Activated CD8-positive, alpha-beta memory T cell treated with anti-CD3 and anti-CD28 coated beads for 1 hour (primary cell): ENCODE measurements at places on chromosomes 6 and 20.
A peak's percentile ranks its signal among the peaks of the same experiment; 100 is the strongest.

DNA sequence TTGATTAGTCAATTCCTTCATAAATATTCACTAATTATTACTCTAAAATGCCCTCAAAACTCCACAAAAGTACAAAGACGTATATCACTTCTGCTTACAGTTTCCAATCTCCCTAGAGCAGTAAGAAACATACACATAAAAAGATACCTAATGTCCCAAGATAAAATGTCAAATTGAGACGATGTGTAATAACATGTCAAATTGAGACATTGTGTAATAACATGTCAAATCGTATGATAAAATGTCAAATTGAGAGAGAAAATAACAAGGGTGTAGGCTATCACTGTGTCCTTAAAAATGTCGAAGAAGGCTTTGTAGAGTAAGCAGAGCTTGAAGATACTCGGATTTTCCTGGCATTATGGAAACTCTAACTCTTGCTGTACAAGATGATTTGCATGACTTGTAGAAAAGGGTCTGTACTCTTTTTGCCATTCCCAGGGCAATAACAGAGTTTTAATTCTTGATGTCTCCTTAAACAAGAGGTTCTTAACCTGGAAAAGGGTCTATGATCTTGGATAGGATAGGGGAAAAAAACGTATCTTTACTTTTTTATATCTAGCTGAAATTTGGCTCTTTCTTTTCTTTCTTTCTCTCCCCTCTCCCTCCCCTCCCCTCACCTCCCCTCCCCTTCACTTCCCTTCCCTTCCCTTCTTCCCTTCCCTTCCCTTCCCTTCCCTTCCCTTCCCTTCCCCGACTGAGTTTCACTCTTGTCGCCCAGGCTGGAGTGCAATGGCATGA lies 67.7 kb upstream of the ADGRG6 start:
- no peak for DNase-seq

DNA sequence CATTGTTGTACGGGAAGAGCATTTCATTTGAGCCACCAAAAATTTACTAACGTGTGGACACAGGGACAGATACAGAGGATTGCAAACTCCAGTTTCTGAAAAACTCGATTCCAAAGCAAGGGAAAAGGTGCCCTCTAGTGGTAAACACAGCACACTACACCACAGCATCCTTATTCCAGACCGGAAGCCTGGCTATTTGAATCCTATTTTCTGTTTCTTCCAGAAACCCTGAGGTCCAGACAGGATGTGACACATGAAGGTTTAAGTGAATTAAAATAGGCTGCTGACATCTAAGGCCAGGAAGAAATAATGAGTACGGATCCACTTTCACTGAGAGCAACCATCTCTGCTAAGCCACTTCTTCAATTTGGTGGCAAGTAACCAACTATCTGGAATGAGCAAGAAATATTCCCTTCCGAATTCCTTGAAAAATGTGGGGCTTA lies 31.8 kb upstream of the GMPR start:
- no peak for DNase-seq

DNA sequence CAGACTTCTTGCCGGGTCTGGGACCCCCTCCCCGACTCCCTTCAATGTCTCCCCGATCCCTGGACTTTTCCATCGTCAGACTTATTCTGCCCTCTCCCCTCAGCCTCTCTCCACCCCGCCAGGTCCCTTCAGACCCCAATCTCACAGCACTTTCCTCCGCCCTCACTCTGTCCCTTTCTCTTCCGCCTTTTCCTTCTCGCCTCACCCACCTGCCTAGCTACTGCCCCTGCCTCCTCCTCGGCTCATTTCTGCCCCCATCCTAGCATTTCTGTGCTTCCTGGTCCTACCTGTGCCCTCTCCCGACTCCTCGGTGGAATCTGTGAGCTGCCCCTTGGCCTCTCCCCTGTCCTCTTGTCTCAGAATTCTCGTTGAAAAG lies 616 bp downstream of the CHMP4B start:
- no peak for DNase-seq

DNA sequence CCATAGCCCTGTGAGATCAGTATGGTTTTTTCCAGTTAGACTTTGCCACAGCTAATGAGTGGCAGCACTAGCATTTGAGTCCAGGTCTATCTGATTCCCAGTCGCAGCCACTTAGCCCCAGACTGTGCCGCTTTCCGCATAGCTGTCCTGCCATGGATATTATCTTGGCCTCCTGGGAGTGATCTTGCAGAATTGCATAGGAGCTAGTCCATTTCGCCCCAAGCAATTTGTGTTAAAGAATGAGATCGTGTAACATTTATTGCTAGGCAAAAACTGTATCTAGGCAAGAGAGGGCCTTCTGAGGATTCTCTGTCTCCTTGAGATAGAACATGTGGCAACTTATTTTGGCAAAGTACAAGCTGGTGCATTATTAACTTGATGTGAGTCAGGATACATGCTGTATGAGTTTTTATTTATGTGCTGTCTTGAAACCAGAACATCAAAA lies 74.2 kb downstream of the EZR start:
- DNase-seq = no peak

GRCh38 chr20:63442100-63442493 lies 30.4 kb downstream of the KCNQ2 start:
- peak; percentile 37 for DNase-seq

DNA sequence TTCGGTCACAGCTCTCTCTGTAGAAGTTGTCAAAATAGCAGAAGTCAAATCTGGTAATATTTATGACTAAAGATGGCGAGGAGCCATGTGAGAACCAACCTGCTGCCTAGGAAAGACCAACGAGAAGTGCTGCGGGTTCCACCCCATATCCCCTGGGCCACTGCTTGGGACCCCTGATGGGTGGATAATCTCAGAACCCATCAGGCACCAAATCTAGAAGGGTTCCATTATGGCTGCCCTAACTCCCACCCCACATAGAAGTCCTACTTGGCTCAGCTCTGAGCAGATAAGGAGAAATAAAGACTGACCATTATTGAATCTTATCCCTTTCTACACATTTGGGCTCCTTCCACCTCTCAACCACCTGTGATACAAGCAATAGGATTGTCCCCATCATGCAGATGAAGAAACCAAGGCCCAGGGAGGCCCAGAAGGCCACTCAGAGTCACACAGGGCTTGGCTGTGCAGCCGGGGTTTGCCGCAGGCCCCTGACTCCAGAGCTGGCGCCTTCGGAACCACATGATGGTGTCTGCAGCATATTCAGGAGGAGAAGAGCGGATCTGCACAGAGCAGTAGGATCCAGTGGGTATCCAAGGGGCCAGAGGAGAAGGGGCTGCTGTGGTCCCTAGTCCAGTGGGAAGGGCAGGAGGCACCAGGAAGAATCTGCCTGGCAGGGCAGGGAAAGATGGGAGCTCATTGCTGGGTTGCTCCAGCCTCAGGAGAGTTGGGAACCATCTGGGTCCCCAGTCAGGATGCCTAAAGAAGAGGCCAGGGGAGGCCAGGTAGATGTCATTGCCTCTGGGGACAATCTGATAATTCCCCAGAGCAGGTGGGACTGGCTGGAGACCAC lies 9.6 kb upstream of the PCMTD2 start:
- no peak for DNase-seq

- DNase-seq = no peak
Observed at GRCh38 chr6:7087491-7087979, 20.2 kb upstream of the RREB1 start.

DNA sequence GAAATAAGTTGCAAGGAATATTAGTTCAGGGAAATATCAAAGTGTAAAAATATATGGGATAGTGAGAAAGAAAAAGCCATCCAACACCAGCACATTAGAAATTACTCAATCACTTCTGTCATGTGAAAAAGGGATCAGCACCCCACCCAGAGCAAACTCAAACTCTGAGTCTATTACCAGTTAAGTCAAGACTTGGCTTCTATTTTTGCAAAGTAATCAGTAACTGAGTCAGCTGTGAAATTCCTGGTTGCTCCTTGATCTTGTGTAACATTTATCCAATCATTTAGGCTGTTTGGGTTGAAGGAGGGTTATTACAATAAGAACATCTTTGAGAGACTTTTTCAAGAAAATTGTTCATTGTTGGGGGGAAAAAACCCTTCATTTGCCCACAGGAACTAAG lies 51.2 kb downstream of the SLC22A23 start:
- DNase-seq = no peak

GRCh38 chr6:4262526-4262925 lies 127.2 kb upstream of the ECI2 start:
- no peak for DNase-seq

GRCh38 chr6:1987640-1988039 lies 257.8 kb downstream of the GMDS start:
- no peak for DNase-seq

DNA sequence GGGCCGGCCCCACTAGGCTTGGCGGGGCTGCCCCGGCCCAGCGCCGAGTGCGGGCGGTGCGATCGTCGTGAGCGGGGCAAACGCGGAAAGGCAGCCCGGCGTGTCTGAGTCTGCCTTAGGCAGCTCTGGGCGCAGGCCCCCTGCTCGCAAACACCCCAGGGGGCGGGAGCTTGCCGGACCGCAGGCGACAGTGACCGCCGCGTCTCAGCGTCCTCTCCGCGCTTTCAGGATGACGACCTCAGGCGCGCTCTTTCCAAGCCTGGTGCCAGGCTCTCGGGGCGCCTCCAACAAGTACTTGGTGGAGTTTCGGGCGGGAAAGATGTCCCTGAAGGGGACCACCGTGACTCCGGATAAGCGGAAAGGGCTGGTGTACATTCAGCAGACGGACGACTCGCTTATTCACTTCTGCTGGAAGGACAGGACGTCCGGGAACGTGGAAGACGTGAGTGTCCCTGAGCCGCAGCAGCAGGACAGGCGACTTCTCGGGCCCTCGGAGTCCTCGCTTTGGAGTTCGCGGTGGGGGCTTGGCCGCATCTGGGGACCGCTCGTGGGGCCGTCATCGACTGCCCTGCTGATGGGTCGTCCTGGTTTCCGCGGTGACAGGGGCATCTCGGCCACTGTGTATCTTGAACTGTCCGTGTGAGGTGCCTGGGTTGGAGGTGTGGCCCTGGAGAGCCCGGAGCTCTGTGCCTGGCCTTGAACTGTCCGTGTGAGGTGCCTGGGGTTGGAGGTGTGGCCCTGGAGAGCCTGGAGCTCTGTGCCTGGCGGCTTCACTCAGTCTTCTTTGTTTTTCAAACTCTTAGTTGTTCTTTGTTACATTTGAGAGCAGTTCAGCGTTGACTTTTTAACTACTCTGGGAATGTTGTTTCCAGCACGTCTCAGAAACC lies 786 bp downstream of the ADRM1 start:
- DNase-seq = no peak

- no peak for DNase-seq
Observed at GRCh38 chr6:54198134-54198533, 86.9 kb downstream of the MLIP start.

- DNase-seq = no peak
Observed at GRCh38 chr6:106347219-106347618, 13.3 kb upstream of the CRYBG1 start.

GRCh38 chr6:132675002-132675401 lies 16.0 kb upstream of the TAAR1 start:
- DNase-seq = no peak

- DNase-seq = no peak
Observed at GRCh38 chr6:31558631-31559500, 11.5 kb downstream of the NFKBIL1 start.

GRCh38 chr20:4027590-4028265 lies 12.4 kb upstream of the RNF24 start:
- no peak for DNase-seq

DNA sequence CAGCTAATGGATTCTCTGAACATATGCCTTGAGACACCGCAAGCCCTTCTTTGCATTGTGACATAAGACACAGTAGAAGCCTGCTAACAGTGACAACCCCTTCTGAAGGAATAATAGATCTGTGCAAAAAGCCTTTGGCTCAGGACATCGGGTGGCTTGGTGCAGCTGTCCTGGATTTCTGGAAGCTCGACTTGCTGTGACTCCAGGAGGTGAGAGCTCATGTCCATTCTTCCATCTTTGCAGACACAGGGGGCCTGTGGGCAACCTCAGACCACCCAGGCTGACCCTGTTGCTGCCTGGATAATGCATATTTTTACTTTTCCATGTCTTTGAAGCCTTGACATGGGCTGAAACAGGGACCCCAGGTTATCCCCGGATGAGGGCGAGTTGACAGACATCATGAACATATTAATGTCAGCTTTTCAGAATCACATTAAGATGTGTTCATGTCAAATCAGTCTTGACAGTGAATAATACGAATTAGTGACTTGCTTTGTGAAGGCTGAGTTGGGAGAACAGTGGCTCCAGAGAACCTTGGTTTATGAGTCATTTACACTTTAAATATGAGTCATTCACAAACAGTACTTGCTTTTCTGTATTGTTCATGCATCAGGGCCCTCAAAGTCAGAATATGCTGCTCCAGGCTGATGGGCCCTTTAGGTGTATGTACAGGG lies 66.8 kb upstream of the IYD start:
- no peak for DNase-seq

DNA sequence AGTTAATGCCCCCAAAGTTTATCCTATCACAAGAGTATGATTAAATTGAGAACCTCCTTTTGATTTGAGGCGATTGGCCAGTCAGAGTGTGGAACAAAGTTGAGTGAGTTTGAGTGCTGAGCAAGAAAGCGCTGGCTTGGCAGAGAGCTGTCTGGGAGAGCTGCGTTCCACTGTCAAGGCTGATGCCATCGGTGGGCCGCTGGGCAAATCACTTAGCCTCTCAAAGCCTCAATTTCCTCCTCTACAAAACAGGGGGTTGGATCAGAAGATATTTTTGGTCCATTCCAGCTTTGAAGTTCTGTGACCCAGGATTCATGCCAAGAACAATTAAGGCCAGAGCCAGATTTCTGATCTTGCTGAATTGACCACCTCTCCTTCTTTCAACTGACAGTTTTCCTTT lies 60.2 kb downstream of the TMEM242 start:
- DNase-seq = no peak

- DNase-seq = no peak
Observed at GRCh38 chr6:117393045-117393444, 32.7 kb downstream of the ROS1 start.

GRCh38 chr6:42194056-42194455 lies 700 bp downstream of the GUCA1B start:
- no peak for DNase-seq

GRCh38 chr6:155985660-155986138 lies 530.1 kb upstream of the NOX3 start:
- no peak for DNase-seq

- no peak for DNase-seq
Observed at GRCh38 chr20:13231031-13231752, 10.1 kb downstream of the ISM1 start.

DNA sequence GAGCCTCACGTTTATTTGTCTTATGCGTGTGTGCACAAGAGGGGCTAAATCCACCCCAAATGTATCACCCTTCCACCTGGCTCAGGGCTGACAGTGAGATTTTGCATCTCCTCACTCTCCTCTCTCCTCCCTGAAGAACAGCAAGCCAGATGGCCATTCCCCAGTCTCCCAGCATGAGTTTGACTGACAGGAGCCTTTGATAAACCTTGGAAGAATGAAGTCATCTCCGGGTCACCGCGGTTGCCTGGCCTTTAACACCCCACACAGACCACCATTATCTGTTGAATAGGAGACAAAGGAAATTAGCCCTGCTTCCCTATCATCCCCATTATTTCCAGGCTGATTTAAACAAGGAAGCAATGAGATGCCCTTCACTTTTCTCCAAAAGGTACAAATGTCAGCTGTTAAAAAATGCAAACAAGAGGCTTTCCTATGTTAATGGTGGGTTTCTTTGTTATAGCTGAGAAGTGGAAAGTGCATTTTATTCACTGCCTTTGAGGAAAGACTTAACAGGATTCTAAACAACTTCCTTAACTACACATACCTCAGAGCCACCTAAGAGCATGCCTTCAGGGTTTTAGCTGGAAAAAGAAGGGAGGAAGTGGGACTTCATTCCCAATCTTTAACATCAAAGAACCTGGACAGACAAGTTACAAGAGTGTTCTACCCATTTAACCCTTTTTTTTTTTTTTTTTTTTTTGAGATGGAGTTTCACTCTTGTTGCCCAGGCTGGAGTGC lies 524.8 kb upstream of the ID4 start:
- no peak for DNase-seq

GRCh38 chr20:1757606-1758512 lies 100.3 kb upstream of the SIRPG start:
- DNase-seq = no peak
